Stimulated activated CD4-positive, alpha-beta T cell treated with anti-CD3 and anti-CD28 coated beads, Interleukin-4, amount 100 ng/mL, for 24 hours (primary cell): ENCODE measurements at places on chromosomes 11 and 22.
A peak's percentile ranks its signal among the peaks of the same experiment; 100 is the strongest.

- DNase-seq, result no peak
Observed at GRCh38 chr11:111427471-111427912, 48.4 kb upstream of the POU2AF1 start.

- no peak for DNase-seq
Observed at GRCh38 chr11:64799256-64799622, 3.8 kb downstream of the MAP4K2 start.

GRCh38 chr11:76088511-76088910, 117.8 kb downstream of the WNT11 start:
- DNase-seq, result no peak

DNA sequence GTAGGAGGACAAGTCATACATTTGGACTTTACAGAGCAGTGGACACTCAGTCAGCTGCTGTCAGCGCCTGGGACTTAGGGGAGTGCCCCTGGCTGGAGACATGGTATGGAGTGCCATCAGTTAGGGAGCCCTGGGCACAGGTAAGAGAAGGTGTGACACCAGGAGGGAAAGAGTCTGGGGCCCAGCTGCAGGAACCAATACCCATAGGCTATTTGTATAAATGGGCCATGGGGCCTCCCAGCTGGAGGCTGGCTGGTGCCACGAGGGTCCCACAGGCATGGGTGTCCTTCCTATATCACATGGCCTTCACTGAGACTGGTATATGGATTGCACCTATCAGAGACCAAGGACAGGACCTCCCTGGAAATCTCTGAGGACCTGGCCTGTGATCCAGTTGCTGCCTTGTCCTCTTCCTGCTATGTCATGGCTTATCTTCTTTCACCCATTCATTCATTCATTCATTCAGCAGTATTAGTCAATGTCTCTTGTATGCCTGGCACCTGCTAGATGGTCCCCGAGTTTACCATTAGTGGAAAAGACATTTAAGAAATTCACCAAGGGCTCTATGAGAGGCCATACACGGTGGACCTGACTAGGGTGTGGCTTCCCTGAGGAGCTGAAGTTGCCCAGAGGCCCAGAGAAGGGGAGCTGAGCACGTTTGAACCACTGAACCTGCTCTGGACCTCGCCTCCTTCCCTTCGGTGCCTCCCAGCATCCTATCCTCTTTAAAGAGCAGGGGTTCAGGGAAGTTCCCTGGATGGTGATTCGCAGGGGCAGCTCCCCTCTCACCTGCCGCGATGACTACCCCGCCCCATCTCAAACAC, 850 bp upstream of the MIF start:
- DNase-seq, result peak; percentile 6

GRCh38 chr11:7451952-7452494, 33.3 kb upstream of the OLFML1 start:
- DNase-seq, result no peak

DNA sequence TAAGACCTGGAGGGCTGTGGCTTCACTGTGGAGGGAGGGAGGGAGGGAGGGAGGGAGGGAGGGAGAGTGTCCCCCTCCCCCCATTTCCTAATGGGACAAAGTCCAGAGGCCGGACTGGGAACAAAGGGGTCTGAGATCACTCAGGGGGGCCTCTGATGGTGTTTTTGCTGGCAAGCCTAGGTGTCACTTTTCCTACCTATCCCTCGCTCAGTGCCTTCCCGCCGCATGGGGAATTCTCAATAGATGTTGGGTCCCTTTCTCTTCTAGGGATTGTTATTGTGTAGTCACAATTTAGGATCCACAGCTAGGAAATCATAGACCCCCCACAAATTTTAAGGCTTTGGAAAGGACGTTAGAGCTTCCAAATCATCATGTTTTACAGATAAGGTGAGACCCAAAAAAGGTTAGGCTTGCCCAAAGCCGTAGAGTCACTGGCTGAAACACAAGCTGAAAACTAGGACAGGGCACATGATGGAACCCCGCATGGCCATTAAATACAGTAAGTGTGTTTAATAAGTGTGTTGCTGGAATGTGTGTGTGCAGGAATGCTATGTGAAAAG, 4.8 kb upstream of the FTH1 start:
- DNase-seq, result no peak

DNA sequence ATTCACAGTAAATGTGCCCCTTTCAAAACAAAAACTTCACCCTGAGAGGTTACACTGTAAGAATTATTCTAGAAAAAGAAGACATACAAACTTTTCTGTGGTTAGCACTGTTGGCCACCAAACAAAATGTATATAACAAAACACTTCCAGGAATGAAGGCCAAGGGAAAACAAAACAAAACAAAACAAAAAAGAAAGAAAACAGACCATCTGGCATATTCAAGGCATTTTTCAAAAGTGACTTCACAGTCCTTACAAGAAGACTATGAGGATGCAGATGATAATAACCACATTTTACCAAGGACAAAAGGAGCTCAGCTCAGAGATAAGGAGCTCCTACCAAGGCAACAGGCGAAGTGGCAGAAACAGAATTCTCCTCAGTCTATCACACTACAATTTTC, 24.9 kb downstream of the CTSC start:
- no peak for DNase-seq

DNA sequence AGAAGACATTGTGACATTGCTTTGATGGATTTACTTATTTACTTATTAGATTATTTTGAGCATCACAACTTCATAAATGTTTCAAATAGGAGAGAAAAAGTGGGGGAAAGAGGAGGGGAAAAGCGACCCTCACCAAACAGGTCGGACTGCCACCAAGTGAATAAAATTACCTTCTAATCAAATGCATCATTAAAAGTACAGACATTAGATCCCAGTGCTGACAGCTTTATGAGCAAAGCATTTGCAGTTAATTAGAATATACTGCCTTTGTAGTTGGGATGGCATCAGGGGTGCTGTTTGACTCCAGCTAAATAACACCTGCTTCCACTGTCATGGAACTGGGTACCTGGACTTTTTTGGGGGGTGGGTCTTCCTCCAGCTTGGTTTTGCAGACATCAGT, 299.6 kb downstream of the OPCML start:
- no peak for DNase-seq

GRCh38 chr11:8061555-8062428, 19.2 kb upstream of the TUB start:
- no peak for DNase-seq

GRCh38 chr11:72585762-72586311, 88.4 kb downstream of the PDE2A start:
- DNase-seq, result peak; percentile 69

DNA sequence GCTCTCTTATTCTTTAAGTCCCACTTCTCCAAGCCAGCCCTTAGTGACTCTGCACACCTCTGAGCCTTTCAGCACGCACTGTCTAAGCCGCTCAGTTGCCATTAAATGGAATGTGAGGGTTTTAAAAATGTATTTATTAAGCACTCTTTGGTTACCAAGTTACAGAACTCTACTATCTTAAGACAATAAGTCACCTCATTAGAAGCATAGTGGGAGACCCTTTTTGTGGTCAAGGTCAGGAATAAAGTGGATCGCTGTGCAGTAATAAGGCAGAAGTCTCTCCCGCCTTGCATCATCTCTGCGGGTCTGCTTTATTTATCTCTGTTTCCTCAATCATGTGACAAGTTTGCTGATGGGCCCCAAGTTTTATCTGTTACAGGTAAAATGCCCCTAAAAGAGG, 11.9 kb downstream of the SLC25A18 start:
- no peak for DNase-seq

DNA sequence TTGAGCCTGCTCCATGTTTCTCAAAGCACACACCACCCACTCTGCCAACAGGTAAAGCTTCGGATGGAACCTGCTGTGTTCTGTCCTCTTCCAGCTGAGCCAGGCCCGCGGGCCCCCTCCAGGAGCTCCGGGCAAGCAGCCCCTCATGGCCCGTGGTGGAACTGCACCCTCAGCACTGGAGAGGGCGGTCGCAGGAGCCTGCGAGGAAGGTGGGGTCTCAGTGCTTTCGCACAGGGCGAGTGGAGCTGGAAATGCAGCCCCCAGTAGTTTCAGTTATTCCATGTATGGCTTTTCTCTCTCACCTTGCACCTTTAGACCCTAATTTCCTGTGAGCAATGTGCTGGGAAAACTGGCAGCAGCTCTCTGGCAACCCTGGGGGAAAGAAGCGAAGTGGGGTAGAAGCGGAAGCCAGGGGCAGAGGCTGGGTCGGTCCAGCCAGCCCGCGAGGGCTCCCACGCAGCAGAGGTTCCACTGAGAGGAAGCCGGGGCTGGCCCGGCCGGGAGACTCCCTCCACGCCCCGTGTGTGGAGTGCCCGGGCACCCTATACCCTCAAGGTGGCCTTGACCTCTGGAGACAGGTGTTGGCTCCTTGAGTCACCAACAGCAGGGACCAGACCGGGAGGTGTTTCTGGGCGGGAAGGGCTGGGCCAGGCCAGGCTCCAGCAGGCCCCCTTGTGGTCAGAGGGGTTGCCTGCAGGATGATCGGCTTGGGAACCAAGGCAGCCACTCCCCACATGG, 119.9 kb upstream of the TMEM45B start:
- peak; percentile 70 for DNase-seq

DNA sequence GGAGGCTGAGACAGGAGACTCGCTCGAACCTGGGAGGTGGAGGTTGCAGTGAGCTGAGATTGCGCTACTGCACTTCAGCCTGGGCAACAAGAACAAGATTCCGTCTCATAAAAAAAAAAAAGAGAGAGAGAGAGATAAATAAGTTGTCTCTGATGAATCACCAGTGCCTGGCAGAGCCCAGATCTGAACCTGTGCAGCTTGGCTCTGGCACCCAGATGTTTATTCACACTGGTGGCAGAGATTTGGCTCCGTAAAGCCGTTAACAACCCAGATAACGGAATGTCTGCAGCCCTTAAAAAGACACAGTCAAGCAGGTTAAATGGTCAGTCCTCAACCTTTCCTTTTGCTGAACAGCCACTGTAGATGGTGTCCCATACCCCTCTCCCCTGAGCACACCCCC, 33.5 kb upstream of the RTL6 start:
- DNase-seq, result no peak

GRCh38 chr11:68457898-68458249, 2.7 kb upstream of the PPP6R3 start:
- no peak for DNase-seq

- no peak for DNase-seq
Observed at GRCh38 chr11:18490736-18491485, 35.3 kb downstream of the LDHAL6A start.

DNA sequence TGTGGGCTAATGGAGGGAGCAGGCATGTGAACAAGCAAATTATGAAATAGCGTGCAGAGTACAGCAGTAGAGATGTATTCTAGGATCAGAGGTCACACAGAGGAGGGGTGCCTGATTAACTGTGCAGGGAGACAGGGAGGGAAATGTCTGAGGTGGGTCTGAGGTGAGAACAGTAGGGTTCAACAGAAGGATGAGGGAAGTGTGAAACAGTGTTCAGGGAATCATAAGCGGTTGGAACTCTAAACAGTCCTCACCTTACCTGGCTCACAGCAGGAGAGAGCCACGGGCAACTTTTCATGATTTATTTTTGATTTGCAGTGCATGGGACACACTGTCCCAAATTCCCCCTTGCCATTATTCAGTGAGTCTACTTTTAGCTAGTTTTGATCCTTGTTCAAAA, 90.5 kb downstream of the PIWIL4 start:
- DNase-seq, result no peak

DNA sequence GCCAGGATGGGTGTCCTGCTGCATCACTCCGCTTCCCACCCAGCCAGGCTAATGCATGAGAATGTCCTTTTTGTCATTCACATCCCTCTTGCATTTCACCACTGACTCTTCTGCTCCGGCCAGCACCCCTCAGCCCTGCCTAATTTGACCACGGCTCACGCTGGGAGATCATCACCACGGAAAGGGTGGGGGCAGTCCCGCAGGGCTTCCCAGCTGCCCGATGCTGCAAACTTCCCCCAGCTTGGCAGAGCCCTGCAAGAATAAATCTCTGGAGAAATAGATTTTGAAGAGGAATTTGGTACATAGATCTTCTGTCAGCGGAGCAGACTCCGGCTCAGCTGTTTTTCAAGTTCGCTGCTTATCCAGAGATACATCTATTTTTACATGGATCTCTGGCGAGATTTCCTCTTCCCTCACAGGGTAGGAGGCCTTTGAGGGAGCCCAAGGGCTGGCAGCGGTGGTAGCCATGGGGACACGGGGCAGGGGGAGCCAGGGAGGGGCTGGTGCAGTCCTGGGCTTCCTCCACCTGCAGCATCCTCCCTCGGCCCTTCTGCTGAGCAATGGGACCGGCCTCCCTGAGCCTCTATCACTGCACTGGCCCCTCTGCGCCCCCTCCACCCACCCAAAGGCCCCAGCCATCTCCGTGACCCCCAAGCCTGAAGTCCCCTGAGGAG, 62.6 kb downstream of the BUD13 start:
- no peak for DNase-seq

- no peak for DNase-seq
Observed at GRCh38 chr22:33920197-33920540, at the start of gene LARGE1. Gene LARGE1 (minus strand): TSS chr22:33920476.

DNA sequence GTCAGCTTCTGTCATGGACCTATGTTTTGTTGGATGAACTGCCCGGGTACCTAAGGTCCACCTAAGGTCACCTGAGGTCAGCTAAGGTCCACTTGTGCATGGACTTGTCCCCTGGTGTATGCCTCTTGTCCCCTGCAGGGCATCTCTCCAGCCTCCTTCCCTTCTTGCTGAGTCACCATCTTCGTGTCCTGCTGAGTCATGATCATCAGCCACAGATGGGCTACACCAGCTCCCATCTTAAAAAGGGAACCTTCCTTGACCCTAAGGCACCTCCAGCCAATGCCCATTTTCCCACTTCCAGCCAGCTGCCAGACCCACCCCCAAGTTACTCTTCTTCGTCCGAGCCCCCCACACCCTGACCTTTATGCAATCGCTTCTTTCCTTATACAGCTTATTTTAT, 544.9 kb downstream of the TBC1D22A start:
- no peak for DNase-seq

GRCh38 chr22:17063411-17064106, 21.2 kb upstream of the IL17RA start:
- no peak for DNase-seq

GRCh38 chr11:69211920-69212797, 56.4 kb downstream of the SMIM38 start:
- no peak for DNase-seq

DNA sequence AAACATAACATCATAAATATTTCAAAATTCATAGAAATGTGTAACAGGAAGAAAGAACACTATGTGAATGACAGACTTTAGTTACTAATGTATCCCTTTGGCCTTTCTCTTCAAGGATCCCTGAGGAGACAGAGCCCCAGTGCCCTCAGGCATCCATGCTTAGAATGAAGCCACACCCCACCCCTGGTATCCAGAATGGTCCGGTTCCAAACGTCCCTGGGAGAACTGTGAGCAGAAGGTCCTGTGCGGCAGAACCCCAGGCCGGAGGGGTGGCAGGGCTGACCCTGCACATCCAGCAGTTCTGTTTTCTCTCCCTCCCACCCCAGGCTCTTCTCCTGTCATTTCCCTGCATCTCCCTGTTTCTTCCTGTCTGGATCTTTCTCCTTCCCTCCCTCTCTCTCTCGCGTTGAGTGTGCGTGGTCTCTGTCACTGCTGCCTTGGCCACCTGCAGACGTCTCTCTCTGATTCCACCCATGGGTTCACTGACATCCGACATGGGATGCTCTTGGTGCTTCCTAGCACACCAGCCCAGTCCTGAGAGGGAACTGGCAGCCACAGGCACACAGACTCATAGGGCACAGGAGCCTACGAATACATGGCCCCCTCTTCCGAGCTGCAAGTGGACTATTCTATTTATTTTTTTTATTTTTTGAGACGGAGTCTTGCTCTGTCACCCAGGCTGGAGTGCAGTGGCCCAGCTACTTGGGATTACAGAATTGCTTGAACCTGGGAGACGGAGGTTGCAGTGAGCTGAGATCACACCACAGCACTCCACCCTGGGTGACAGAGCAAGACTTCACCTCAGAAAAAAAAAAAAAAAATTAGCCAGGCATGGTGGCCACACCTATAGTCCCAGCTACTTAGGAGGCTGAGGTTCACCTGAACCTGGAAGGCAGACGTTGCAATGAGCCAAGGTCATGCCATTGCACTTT, 5.7 kb downstream of the RFPL1 start:
- DNase-seq, result no peak
